ENCODE measurements at places on chromosomes 5 and 9.

GRCh38 chr9:8637626-8638025 is 838.0 kb upstream of the DMAC1 start:
- DNase-seq, result no peak

- DNase-seq, result no peak
Measured at GRCh38 chr5:132766806-132767055, 10.3 kb downstream of the SEPTIN8 start.

DNA sequence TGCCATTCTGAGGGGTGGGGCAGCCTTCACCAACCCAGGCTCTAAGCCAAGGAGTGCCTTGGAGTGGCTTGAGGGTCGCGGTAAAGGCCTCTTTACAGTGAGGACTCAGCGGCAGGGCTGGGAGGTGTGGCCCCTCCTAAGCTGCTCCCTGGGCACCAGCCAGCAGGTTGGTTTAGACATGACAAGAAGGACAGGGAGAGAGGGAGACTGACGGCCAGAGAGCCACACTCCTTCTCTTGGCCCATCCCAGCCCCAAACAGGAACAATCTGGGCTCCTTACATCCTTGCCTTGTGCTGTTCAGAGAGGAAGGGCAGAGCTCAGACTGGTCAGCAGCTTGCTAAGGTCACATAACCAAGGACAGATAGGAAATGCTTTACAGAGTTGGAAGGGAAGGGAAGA is 94.5 kb downstream of the LMX1B start:
- no peak for DNase-seq

GRCh38 chr5:136166909-136167308 is 26.1 kb downstream of the SMIM32 start:
- DNase-seq, result no peak

- no peak for DNase-seq
Measured at GRCh38 chr5:81315336-81315735, 13.9 kb downstream of the ZCCHC9 start.

All from NCI-H82 (cell line).